Stimulated activated CD4-positive, alpha-beta T cell treated with anti-CD3 and anti-CD28 coated beads, Interleukin-1b, Interleukin-23, amount 100 ng/mL, for 1 hour (primary cell): ENCODE measurements at places on chromosomes 3 and 15.

DNA sequence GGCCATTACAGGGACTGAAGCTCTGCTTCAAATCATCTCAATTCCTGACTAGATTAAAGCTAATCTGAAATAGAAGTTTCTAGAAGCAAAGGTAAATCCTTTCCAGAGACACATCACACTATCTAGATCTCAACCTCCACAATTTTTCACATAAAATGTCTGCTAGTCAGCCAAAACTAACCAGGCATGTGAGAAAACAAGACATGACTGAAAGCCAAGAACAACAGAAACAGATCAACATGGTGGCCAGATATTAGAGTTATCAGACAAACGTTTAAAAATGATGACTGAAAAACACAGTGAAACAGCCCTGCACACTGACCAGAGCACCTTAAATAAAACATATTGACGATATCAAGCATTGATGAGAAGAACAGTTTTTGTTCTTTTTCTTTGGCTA is 59.1 kb downstream of the SUMF1 start:
- no peak for DNase-seq

DNA sequence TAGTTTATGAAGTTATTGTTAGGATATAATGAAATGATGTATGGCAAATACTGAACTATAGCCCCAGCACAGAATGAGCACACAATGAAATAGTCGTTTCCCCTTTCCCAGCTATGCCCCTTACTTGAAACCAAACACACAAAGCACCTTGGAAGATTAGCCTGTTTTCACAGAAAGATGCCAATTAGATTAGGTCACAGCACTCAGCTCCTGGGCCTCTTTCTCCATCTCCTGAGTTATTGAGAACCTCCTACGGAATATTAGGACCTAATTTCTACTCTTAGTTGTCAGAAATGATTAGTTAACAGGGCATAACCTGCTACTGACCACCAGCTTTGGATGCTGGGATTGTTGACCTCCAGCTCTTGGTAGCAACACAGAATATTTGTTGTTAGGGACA is 269.4 kb upstream of the ROPN1 start:
- no peak for DNase-seq

GRCh38 chr3:19171794-19172193 is 23.5 kb downstream of the KCNH8 start:
- DNase-seq = no peak

DNA sequence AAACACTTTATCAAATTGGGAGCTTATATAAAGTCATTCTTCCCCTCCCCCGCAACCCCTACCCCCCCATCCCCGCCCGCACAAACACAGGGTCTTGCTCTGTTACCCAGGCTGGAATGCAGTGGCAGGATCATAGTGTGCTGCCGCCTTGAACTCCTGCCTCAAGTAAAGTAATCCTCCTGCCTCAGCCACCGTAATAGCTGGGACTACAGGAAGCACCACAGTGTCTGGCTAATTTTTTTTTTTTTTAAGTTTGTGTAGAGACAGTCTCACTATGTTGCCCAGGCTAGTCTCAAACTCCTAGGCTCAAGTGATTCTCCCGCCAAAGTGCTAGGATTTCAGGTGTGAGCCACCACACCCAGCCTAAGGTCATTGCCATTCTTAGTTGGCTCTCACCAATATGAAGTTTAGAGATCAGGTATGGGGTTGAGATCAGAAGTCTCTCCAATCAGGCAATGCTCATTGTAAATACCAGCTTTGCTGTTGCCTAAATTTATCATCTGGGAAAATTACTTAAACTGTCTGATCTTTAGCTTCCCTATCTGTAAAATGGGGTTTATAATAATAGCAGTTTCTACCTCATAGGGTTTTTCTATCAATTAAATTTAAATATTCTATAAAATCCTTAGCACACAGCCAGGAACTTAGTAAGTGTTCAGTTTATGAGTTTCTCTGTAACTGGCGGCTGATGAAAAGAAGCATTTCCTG is 60.3 kb downstream of the TGFBR2 start:
- no peak for DNase-seq

- no peak for DNase-seq
Measured at GRCh38 chr15:60458721-60459120, 20.2 kb downstream of the ICE2 start.

- DNase-seq = no peak
Measured at GRCh38 chr3:22284559-22284958, 533.5 kb upstream of the ZNF385D start.

DNA sequence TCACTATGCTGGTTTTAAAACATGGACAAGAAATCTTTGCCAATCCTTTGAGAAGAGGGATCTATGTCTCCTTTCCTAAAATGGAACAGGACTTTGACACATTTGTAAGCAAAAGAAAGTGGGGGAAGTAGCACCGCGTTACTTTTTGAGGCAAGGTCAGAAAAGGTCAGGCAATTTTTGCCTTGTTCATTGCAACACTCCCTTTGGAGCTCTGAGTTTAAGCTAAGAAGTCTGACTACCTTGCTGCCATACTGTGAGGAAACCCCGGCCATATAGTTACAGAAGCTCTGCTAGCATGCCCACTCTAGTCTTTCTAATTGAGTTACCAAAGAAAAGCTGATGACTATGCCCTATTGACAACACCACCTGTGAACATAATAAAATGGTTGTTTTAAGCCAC is 1.4 kb downstream of the FAM227B start:
- no peak for DNase-seq

GRCh38 chr3:170007031-170007663 is 30.6 kb upstream of the GPR160 start:
- DNase-seq = no peak

DNA sequence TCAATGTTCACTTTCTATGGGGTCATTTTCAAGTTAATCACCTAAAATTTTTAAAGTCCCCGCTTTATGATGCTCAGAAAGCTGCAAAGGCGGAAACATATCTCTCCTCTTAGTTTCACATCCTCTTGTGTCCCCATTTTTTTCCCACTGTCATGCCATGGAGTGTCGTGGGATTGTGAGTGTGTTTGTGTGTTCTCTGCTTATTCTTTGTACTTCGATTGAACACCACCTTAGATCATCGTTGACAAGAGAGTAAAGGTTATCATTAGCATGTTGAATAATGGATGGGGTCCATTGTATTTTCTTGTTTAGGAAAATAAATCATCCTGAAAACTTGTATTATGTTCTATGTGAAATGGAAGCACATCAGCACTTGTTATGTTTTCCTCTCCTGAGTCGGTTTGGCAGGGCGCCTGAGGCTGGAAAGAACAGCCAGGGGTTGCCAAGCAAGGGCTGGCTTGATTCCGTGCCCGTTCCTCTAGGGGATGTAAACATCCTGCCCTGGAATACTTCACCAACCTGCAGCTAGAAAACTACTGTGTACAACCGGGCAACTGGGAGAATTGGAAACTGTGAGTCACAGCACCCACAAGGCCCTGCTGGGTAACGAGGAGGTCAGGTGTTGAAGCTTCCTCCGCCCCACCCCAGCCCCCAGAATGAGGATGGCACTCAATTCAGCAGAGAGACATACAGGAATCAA is 67.2 kb downstream of the EIF4E3 start:
- DNase-seq = no peak

DNA sequence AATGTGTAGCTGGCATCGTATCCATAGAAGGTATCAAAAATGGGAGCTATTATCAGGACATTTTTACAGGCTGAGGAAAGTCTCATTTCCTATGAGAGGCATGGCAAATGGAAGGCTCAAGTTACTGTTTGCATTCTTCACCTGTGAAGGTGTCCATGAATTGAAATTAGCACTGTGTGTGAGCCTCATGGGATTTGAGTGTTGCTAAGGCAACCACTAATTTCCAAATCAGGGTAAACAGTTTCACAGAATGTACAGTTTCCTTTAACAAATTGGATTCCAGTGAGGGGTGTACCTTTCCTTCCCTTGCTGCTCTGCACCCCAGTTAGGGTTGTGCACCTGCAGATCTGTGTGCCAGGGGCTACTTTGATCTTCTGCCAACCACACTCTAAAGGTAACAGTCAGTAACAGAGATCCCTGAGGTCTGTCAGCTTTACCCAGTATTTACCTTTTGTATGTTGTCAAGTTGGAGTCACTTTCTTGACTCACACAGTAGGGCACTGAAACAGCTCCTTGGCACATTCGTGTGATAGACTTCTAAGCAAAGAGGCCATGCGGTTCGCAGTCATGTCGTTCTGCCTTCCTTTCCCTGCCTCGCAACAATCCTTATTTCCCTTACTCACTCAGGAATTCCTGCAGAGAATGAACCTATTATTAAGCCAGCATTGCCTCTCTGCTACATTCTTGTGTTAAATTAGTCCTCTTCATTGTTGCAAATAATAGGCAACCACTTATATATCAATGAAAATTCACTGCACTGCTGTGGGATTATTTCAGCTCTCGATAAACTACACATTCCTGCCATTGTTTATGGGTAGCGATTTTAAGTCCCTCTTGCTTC is 129.8 kb upstream of the GBE1 start:
- DNase-seq = no peak

DNA sequence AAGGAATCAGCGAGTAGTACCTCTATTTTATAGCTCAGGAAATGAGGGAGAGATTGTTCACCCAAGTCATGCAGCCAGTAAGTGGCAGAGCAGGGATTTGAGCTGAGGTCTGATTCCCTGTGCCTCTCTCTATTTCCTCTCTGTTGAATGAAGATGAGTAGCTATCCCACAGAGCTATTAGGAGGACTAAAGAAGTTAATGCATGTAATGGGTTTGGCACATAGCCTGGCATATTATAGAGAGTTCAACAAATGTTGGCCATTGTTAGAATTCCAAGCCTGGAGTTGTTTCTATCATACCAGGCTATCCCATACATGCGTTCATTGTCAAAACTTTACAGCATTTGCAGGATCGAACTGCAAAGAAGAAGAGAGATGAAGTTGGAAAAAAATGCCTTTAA is 21.8 kb upstream of the KLHL6 start:
- no peak for DNase-seq

- no peak for DNase-seq
Measured at GRCh38 chr3:196419386-196419785, 12.8 kb downstream of the UBXN7 start.

DNA sequence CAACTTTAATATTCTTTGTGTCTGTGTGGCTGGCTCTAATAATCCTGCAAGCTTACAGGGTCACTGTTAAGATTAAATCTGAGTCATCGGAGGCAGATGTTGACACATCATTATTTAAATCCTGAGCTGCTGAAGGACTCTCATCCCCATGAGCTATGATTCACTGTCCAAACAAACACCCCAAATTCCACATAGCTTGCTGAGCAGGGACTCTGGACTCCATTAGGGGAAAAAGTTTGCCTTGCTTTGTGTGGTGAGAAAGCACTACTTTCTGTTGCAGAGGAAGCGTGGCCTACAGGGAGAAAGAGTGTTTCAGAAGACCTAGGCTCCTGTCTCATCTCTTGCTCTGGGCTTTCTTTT is 213.7 kb downstream of the PDCD6IP start:
- DNase-seq = no peak

- DNase-seq = no peak
Measured at GRCh38 chr15:53197426-53197839, 407.3 kb upstream of the ONECUT1 start.

GRCh38 chr3:53187430-53187829 is 26.4 kb downstream of the PRKCD start:
- no peak for DNase-seq

DNA sequence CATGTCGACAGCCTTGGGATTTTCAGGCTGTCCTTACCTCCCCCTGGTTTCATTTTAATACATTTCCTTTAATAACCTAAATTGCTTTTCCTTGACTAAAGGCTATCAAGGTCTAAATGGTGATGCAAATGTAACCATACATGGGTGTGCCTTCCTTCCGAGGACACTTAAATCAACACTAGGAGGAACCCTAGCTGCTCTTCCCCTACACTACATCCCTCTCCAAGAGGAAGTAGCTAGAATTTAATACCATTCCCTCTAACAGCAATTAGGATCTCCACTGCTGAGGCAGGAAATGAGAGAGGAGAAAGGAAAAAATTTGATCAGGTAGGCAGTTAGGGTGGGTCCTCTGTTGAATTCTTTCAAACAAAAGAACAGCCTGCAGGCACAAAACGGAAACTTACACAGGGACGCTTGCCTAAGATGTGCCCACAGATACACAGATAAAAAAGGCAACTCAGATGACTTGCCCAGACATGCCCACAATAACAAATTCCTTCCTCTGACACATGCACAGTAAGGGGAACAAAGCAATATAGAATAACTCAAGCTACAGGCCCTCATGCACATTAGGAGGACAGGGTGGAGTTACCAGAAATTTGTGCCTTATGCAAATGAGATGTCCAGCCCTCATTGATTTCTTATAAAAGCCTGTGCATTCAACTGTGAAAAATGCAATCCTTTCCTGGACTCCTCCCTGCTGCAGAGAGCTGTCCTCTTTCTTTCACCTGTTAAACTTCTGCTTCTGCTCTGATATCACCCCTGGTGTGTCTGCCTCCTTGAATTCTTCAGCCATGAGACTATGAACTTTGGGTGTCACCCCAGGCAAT is 1024.4 kb upstream of the CADM2 start:
- no peak for DNase-seq

GRCh38 chr3:196793246-196793645 is 53.6 kb downstream of the PAK2 start:
- DNase-seq = no peak

DNA sequence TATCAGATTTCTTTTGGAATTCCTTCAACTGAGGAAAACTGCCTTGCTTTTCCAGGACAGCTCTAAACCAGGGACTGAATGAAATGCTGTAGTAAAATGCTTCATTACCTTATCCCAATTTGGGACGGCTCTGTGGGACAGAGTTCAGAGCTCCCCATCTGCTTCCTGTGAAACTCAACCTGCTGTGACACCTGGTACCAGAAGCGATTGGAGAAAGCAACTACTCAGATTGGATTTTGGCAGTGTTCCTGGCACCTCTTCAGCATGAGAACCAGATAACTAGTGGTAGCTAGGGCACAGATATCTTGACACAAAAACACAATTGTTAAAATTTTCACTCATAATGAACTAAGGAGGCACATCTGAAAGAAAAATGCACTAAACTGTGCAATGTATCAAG is 539.1 kb downstream of the SI start:
- DNase-seq = no peak

GRCh38 chr3:138384531-138384930 is 36.2 kb downstream of the MRAS start:
- no peak for DNase-seq

DNA sequence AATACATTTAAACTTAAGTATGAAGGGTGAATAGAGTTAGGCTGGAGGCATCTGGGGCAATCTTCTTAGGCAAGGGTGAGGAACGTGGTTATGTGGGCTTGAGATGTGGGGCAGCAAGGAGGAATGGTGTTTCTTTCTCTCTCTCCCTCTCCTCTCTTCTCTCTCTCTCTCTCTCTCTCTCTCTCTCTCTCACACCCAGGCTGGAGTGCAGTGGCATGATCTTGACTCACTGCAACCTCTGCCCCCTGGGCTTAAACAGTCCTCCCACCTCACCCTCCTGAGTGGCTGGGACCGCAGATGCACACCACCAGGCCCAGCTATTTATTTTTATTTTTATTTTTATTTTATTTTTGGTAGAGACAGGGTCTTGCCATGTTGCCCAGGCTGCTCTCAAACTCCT is 4.0 kb upstream of the MGA start:
- no peak for DNase-seq

DNA sequence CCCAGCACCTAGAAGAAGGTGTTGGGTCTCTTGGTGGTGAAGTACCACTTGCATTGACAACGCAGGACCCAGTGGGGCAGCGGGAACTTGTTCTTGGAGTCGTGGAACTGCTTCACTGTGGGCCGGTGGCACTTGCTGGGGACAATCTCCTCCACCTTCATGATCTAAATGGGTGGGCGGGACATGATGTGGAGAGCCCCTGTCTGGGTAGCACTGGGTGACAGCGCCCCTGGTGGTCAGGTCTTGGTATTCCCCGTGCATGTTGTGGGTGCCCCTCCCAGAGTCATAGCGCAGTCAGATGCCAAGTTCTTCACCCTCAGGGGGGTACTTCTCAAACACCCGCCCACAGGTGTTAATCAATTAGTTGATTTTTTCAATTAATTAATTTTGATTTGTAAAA is 60.2 kb downstream of the AGBL1 start:
- DNase-seq = no peak
